ENCODE measurements at places on chromosomes 2 and 18.

GRCh38 chr18:58140387-58141325 lies 96.6 kb downstream of the NEDD4L start:
- ATAC-seq = no peak

DNA sequence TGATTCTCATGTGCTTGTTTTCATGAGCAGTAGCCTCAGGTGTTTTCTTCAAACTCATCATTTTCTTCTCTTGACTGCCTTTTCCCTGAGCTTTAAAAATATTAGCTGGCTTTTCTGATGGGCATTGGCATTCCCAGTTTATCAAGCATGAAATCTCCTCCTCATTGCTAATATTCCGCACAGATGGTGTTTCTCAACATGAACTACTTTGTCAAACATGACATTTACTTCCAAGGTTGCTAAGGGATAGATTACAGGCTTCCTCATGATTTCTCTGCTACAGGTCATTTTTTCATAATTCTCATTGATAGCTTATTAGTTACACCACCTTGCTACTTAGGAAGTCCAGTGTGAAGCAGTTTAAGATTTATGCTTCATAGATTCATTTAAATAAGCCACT lies 1116.9 kb upstream of the CNTNAP5 start:
- no peak for ATAC-seq

DNA sequence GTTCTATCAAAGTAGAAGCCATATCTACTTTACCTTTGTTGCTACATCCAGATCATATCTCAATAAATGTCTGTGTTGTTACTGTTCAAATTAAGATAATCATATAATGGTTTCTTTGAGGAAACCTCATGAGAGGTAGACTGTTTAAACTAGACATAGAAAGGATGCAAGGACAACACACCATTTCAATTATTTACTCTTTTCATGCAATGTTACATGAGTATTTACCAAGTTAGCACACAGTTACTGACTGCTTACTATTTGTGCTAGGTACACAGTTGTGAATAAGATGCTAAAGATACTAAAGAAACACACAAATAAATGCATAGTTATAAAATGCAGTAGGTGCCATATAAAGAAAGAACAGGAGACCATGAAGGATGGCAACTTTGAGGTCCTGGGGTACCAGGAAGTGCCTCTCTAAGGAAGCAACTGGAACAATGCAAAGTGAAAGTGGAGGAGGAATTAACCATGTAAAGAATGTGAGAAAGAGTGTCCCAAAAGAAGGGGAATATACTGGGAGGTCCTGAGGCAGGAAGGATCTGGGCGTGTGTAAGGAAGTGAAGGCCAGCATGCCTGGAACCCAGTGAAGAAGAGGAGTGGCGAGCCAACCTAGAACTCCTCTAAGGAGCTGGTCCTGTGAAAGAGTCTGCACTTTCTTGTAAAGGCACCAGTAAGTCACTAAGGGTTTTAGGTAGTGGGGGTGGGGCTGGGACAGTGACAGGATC lies 39.4 kb downstream of the RBMS1 start:
- ATAC-seq = no peak

DNA sequence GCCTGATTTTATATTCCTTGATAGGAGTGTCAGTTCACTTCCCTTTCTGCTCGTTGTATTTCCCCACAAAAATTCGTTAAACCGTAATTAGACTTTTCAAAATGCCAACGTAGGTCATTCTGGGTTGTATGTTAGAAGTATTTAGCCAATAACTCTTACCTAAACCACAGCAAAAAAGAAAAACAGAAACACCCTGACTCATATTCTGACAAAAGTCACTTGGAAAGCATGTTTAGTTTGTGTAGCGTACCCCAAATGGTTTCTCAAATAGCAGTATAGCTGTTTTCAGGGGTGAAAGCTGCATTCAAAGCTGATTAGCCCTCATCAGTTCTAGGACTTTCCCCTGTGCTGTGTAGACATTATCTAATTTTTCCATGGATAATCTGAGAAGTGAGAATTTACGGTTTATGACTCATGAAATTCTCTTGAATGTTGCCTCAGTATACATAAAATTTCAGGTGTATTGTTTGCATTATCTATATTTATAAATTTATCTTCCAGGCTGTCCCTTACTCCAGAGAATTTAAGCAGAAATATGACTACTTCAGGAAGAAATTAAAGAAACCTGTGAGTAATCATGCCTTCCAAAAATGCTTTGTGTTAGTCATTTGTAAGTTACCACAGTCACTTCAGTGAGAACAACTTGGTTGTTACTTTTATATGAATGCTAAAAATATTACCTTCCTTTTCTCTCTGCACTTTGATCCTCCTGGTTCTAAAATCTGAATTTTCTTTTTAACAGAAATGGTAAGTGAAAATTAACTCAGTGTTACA lies 264.9 kb downstream of the ALPK2 start:
- no peak for ATAC-seq

GRCh38 chr2:85704800-85705679 lies 10.9 kb downstream of the GNLY start:
- peak; percentile 81 for ATAC-seq

GRCh38 chr18:31490833-31491232 lies 7.1 kb upstream of the DSG2 start:
- ATAC-seq = no peak

DNA sequence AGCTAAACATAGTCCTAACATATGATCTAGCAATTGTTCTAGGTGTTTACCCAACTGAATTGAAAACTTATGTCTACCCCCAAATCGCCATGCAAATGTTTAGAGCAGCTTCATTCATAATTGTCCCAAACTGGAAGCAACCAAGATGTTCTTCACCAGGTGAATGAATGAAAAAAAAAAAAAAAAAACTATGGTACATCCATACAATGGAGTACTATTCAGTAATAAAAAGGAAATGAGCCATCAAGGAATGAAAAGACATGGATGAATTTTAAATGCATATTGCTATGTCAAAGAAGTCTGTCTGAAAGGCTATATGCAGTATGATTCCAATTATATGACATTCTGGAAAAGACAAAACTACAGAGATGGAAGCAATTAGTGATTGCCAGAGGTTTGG lies 98.6 kb upstream of the ITPRID2 start:
- ATAC-seq = no peak

GRCh38 chr18:2325308-2325849 lies 245.9 kb downstream of the METTL4 start:
- no peak for ATAC-seq

GRCh38 chr2:30512243-30512886 lies 65.3 kb downstream of the LCLAT1 start:
- no peak for ATAC-seq

- ATAC-seq = no peak
Measured at GRCh38 chr2:133829450-133830020, 261.3 kb upstream of the NCKAP5 start.

DNA sequence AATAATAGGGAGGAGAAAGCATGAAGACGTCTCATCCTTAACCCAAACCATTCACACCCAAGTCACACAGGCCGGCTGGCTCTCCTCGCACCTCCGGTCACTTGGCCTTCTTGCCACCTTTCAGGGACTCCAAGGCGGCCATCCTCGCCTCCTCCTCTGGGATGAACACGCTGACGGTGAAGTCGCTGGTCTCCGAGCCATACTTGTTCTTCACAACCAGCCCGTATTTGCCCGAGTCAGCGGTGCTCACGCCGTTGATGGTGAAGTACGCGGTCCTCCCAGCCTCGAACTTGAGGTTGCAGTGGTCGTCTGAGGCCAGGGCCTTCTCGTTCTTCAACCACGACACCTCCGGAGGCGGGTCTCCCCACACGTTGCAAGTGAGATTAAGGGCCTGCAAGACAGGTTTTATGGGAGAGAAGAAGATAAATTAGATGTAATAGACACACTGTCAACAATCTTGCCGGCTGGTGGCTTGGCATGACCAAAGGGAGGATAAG lies 54.3 kb upstream of the LPIN2 start:
- ATAC-seq = no peak

DNA sequence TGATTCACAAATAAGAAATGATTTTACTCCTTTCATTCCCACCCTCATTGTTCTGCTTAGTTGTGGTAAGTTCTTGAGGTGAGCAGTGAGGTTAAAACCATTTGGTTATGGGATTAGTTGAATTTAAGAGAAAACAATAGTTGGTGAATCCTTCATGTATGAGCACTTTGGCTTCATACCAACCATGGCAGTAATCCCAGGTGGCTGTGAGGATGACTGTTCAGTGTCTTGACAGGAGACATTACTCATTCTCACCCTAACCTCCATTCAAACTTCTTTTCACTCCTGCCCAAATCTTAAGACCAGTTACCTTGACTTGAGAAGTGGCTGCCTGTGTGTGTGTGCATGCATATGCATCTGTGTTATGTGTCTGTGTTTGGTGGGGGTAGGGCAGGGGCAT lies 143.1 kb downstream of the SETBP1 start:
- peak; percentile 56 for ATAC-seq

GRCh38 chr2:131031431-131031841 lies 61.8 kb downstream of the FAM168B start:
- ATAC-seq = no peak

DNA sequence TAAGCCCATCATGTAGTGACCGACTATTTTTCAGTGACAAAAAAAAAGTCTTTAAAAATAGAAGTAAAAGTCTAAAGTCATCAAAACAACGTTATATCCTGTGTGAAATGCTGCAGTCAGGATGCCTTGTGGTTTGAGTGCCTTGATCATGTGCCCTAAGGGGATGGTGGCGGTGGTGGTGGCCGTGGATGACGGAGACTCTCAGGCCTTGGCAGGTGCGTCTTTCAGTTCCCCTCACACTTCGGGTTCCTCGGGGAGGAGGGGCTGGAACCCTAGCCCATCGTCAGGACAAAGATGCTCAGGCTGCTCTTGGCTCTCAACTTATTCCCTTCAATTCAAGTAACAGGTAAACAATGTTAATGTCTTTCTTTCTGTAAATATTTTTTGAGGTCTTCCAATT lies at the start of gene CD28:
CD28 (plus strand) TSS at position 237 of the 400 bp plus-strand sequence; CDS start at position 295, 58 bp downstream.
- peak; percentile 89 for ATAC-seq

GRCh38 chr2:177056481-177056929 lies 156.1 kb upstream of the HNRNPA3 start:
- no peak for ATAC-seq

DNA sequence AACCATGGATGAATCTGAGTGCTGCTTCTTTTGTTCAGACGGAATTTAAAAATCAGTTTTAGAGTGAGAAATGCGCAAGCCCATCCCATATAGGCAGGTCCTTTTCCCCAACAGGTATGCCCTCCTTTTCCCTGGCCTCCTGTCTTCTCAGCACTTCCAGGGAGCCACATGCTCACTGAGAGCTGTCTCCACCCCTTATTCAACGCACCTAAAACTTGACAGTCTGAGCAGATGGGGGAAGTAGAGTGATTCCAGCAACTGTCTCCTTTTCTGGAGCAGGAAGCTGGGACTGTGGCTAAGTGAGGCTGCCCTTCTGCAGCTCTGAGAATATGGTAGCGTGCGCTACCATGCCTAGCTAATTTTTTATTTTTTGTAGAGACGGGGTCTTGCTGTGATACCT lies 53.1 kb upstream of the NOSTRIN start:
- no peak for ATAC-seq

GRCh38 chr2:200442471-200442870 lies 67.4 kb downstream of the KCTD18 start:
- ATAC-seq = no peak

DNA sequence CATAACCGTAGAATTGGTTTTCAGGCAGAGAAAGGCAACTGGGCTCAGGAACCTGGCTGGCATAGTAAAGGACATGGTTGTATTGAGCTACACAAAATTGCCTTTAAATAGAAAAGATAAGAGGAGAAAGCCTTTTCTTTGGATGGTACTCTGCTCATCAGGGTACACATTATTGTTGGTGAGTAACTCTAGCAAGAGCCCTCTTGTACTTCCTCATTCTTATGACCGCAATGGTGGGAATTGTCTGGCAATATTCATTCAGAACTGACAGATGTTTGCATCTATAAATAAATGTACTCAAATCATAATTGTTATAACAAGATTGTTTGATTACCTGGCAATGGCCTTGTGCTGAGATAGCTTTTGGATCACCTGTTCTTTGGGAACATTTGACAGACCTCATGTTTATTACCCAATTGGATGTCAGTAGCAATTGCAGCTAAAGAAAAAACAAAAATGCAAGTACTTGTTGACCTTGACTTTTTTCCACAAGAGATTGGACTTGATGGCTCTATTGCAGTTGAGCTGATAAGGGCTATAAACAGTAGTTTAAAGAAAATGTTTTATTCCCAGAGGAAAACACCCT lies 43.9 kb downstream of the MEIS1 start:
- ATAC-seq = no peak

DNA sequence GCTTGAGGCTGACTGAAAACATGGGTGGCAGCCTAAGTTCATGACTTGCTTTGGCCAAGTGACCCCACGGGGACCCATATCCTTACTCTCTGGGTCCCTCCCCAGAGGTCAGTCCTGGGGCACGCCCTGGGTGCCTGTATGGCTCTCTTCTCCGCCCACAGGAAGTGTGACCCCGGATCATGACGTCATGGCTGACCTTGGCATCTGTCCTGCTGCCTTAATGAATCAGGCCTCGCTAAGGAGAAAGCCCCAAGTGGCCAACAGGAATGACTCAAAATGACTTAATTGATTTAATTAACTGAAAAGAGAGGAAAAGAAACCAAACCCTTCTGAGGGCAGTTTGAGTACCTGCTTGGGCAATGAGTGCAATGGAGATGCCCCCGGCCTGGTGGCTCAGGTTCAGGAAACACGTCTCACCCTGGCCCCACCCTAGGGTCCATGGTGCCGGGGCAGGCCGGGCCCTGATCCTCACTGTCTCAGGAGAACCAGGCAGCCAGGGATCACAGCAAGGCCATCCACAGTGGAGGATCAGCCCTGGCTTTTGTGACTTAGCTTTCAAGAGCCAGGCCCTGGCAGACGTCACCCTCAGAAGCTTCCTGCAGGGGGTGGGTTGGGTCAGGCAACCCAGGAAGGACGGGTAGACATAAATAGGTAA lies 112.0 kb downstream of the CYP26B1 start:
- ATAC-seq = no peak

DNA sequence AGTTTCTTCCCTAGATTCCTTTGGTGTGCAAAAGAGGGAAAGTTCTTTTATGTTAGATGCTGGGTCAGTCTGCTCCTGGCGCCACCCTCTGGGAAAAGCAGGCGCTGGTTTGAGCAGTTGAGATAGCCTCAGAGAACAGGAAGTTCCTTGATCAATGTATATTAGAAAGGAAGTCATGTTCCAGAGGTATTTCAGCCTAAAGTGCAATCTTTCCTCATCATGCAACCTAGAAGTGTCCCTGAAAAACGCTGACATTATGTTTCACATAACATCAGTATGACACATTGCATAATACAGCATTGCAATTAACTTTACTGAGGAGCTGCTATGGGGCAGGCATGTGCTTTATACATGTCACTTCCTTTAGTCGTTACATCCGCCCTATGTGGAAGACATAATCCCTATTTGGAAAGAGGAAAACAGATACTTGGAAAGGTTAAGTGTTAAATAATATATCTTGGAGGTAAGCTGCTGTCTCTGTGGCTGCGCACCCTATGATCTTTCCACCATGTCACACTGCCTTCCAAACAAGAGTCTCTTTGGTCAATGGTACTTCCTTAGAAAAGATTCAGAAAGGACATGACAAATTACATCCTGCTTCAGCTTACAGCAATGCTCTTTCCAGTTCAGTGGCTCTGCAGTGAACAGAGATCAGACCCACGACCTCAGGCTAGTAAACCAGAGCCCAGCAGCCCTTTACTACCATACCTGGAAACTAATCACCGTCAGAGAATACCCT lies 369.7 kb downstream of the RAD51AP2 start:
- ATAC-seq = peak; percentile 58

- no peak for ATAC-seq
Measured at GRCh38 chr2:112166806-112167499, 28.8 kb downstream of the FBLN7 start.

GRCh38 chr2:69628325-69629021 lies 15.1 kb downstream of the AAK1 start:
- ATAC-seq = peak; percentile 54
